Activated naive CD4-positive, alpha-beta T cell treated with Interleukin-2 at 50 U/mL for 16 hours (primary cell): ENCODE measurements at places on chromosomes 6 and 20.

DNA sequence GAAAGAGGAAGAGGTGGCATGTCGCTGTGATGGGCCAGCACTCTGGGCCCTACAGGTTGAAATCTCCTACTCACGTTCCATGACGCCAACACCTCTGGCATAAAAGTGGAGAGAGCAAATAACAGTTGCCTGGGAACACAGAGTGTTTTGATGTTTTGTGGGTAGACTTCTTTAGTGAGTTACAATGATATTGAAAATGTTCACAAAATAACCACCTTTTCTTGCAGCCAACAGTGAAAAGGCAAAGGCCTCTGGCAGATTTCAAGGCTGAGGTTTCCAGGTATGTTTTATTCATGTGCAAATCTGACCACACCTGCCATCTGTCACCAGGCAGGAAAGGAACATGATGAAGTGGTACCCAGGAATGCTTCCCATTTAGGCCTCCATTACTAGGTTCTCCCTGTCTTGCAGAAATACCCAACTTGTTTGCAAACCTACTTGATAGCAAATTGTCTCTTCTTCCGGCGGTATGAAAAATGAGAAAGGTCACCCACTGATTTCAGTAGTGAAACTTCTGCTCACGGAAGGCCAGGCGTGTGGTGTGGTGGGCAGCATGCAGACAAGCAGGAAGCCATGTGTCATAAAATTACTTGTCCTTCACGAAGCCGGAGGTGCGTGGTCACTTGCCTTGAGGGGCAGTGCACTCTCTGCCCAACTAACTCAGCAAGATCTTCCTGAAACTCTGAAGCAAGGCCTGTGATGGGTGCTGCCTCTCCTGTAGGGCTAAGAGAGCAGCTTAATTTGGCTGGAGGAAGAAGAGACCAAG is 299.1 kb upstream of the PRDM1 start:
- DNase-seq = no peak

DNA sequence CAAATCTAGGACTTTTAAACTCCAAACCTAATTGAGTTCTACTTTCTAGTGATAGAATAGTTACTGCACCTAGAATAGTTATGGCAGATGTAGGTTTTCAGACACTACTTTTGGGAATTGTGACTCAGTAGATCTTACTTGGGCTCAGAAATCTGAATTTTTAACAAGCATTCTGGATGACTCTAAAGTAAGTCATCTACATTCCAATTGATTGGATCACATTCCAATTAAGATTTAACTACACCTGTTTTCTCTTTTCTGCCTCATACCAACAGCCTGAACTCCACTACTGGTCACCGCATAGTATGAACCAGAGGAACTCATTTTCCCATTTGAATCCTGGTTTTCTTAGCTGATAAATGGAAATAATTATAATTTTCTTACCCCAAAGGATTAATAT is 49.5 kb upstream of the TFAP2D start:
- DNase-seq = no peak

DNA sequence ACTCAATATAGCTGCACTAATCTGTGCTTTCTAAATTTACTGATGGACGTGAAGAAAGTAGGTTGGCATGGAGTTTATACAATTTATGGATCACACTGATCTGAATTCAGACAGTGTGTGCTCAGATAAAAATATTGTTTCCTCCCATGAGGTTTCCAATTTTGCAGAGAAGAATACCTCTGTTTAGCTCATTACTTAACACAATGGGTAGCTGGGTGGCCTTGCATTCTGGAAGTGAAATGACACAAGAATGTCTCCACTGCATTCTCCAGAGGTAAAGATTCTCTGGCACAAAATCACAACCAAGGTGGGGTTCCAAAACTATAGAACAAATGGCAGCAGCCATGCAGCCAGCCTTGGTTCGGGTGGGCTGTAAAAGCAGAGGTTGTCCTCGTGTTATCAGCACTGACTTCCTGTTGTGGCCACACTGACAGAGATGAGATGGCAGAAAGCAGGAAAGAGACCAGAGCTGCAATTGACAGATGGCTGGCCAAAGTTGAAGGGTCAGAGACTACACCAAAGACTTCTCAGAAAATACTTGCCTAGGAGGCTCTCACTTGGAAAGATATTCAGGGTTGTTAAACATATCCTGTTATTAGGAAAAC is 50.2 kb downstream of the HDAC2 start:
- no peak for DNase-seq

- DNase-seq = no peak
These were observed 18.2 kb downstream of the GPX5 start for GRCh38 chr6:28543651-28544610.

DNA sequence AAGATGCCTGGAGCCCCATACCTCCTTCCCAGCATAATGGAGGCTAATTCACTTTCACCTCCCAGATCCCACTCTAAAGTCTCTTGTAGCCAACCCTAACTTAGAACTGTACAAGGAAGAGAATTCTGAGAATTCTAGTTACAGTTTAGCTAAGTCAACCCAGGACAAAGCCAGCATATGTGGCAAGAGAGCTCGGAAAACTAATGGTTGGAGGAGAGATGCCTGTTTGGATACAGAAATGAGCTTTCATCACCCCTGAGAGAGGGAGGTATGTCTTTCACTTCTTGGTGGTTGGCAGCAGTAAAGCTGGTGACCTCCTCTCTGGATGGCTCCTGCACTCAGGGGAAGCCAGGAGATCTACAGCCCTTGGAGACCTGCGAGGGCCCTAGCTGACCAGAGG is 252.6 kb upstream of the SUPT3H start:
- no peak for DNase-seq

DNA sequence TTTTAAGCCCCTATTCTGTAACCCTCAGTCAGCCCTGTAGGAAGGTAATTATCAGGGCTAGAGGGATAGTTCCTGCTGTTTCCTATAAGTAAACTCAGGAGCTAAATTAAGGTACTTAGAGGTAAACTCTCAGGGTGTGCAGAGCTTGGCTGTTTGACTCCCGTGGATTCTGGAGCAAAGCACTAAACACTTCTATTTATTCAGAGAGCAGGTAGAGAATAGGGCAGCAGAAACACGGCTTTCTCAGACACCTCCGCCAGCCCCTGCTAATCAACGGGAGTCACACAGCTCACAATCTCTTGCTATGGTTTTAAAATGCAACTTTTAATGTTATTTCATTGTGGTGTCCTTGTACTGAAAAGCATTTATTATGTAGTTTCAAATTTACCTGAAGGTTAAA is 21.8 kb downstream of the PRKN start:
- no peak for DNase-seq
